AG09309 (cell line): ENCODE measurements at places on chromosomes 1 and 21.

DNA sequence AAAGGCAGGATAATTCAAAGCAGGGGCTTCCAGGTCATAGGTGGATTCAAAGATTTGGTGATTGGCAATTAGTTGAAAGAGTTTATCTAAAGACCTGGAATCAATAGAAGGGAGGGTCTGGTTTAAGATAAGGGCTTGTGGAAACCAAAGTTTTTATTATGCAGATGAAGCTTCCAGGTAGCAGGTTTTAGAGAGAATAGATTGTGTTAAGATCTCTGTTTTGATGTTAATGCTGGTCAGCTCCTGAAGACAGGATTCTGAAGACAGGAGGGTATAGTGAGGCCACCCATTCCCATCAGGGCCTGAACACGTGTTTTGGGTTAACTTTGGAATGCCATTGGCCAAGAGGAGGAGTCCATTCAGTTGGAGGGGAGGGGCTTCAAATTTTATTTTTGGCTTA lies 6.1 kb upstream of the PTBP2 start:
- no peak for DNase-seq

GRCh38 chr1:107682467-107682866 lies 282.5 kb downstream of the VAV3 start:
- DNase-seq = no peak

GRCh38 chr1:56578963-56579875 lies at the start of gene PLPP3:
PLPP3 (minus strand) TSS chr1:56579563; CDS start chr1:56579016, 547 bp downstream.
- DNase-seq = peak; percentile 93

GRCh38 chr21:45348591-45349327 lies 56.2 kb upstream of the COL18A1 start:
- no peak for DNase-seq
